Activated T-helper 1 cell treated with anti-CD3 and anti-CD28 coated beads, Interleukin-12 subunit alpha, Interleukin-12 subunit beta, Interleukin-2, Interleukin-4 antibody, amounts not matched to agents 30 ng/mL and 10 ng/mL and 1 ng/mL, durations not matched to agents 14 hours and 24 hours and 36 hours (primary cell): ENCODE measurements at places on chromosomes 1 and 21. TPM values are rescaled to one million over a fixed set of nuclear protein-coding genes. Genes with fewer than 3 reads are reported as not detected.

Gene IFNAR1
- total RNA-seq = 20.4 and 20.7 TPM in 2 replicates

Gene CCDC181
- total RNA-seq = not detected in 2 replicates

Gene PEX11B
- 30.6 and 31.2 TPM in 2 replicates for total RNA-seq

Gene GBP4
- total RNA-seq = 36.8 and 37.5 TPM in 2 replicates

Gene FAM163A
- not detected in 2 replicates for total RNA-seq

Gene FCGR2B
- total RNA-seq = not detected in 2 replicates

Gene C1QA
- not detected in 2 replicates for total RNA-seq

Gene CALML6
- total RNA-seq = 0.36 and 0.51 TPM in 2 replicates

Gene IL20
- total RNA-seq = not detected in 2 replicates
